ENCODE measurements at places on chromosomes 2 and 18. TPM values are rescaled to one million over a fixed set of nuclear protein-coding genes. Genes with fewer than 3 reads are reported as not detected.

Gene NEB
- 5.7 TPM for total RNA-seq

DNA sequence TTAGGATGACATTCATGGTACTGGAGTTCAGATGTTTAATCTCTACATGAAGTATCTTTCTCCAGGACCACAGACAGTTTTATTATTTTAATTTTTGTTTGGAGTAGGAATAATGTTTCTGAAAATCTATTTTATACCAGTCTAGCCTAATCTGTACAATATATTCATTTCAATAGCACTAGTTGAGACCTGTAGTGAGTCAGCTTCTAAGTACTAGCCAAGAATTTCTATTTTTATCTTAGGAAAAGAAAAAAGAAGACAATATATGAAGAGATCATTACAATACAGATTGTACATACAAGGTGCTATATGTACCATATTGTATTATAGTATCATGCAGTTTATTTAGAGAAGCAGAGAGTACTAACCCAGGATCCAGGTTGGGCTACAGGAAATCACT, 826.9 kb upstream of the PIK3C3 start:
- H3K4me3 ChIP-seq: no peak overlapping the region
- H3K4me1 ChIP-seq: no peaks in the 10 kb centered on the region
- H3K27ac ChIP-seq: no peak overlapping the region
- H3K36me3 ChIP-seq: no peaks in the 10 kb centered on the region
- no peak for DNase-seq
- H3K27me3 ChIP-seq: no peaks in the 10 kb centered on the region

- no peak overlapping the region for H3K27ac ChIP-seq
- H3K4me3 ChIP-seq: no peak overlapping the region
- H3K36me3 ChIP-seq: no peaks in the 10 kb centered on the region
Measured at GRCh38 chr2:96153991-96154431, 8.8 kb upstream of the DUSP2 start.

DNA sequence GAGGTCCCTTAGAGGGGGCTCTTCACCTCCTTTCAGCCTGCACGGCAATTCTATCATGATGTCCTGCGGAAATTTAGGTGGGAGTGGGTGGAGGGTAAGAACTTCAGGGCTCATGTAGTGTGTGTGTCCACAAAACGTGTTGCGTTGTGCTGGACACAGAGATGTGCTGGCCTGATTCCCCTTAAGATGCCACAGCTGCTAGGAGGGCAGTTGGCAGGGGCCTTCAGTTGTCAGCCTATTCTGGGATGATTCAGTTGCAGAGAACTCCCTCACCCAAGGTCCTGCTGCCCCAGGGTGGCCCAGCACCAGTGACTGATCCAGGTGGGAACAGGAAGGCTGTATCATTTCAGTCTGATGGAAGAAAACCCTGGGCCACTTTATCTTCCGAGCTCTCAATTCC, 1.0 kb upstream of the HJURP start:
- peaks cover 19% of the 10 kb centered on the region for H3K4me1 ChIP-seq
- no peak overlapping the region for H3K4me3 ChIP-seq
- H3K27ac ChIP-seq: no peak overlapping the region
- no peaks in the 10 kb centered on the region for H3K36me3 ChIP-seq
- no peaks in the 10 kb centered on the region for H3K27me3 ChIP-seq

DNA sequence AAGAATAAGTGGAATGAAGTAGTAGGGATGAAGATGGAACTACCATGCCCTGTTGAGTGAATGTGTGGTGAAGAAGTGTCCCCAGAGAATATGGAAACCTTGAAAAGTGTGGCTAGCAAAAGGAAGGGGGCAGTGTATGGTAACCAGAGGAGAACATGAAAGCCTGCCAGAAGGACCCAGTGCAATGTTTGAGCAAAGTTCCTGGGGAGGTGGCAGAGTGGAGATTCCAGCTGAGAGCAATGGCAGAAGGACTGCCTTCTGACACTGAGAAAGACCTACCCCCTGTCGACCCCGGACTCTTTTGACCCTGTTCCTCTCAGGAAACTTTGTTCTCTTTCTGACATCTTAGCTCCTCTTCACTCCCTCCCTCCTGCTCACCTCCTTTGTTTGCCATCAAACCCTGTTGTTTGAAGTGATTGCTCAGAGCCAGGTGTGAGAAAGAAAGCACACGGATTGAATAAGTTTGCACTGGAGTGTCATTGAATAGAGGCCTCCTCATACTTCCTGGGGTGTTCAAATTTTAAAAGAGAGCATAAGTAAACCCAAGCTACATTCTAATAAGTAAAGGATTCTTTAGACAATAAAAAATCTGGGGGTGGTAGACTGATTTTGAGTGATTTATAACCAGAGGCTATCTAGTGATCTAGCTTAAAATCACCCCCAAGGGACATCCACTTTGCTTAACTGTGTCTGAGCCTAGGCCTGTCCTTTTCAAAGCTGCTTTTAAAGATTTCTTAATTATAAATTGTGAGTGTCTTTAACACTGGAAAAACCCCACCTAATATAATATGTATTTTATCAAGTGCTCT, 57.1 kb downstream of the TRIB2 start:
- DNase-seq: no peak
- no peak overlapping the region for H3K4me3 ChIP-seq
- H3K4me1 ChIP-seq: no peaks in the 10 kb centered on the region

Data from natural killer cell (primary cell).